ENCODE measurements at places on chromosomes 2 and 18.

DNA sequence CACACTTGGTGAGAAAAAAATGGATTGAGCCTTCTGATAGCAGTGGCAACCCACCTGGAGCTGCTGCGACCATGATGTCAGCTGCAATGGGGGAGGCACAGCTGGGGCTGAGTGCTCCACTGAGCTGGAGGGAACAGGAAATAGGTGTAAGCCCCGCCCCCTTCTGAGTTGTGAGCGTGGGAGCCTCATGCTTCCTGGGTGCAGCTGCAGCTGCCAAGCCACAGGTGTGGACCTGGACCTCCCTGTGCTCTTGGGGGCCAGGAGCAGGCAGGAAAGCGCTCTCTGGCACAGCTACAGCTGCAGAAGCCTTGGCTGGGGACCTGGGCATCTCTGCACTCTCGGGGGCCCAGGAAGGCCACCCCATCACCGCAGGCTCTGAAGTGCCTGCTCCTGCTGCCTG lies 970.6 kb downstream of the DCDC2C start:
- DNase-seq, result peak; percentile 1

- DNase-seq, result peak; percentile 22
Observed at GRCh38 chr18:76376668-76377358, 118.2 kb downstream of the ZNF516 start.

DNA sequence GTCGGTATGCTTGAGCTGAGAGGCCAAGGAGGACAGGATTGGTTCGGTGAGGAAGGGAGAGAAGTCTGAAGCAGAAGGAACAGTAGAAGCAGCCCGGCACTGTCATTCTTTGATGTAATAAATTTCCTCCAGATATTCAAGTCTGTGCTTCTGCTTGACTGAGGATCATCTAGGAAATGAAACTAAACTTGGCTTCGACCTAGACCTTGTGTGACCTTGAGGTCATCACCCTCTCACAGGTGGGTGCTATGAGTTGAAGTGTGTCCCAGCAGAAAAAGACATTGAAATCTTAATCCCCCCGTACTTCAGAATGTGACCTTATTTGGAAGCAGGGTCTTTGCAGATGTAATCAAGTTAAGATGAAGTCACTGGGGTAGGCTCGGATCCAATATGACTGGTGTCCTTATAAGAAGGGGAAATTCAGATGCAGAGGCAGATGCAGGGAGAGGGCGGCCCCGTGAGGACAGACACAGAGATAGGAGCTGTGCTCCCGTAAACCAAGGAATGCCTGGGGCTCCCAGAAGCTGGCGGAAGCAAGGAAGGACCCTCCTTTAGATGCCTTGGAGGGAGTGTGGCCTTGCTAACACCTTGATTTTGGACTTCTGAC lies 49.0 kb downstream of the PRKCE start:
- no peak for DNase-seq

DNA sequence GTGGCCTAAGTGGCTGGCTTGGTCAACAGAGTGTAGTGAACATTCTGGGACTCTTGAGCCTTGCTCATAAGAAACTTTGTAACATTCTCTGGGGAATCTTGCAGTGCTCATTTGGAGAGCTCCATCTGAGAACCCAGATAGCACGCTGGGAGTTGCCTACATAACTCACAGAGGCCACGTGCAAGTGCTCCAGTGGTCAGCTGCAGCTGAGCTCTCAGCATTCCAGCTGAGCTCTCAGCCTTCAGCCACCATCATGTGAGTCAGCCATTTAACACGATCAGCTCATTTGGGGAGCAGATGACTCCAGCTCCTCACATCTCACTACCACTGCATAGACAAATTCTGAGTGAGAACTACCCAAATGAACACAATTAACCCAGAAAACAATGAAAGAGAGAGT lies 25.5 kb upstream of the CTNNA2 start:
- no peak for DNase-seq

DNA sequence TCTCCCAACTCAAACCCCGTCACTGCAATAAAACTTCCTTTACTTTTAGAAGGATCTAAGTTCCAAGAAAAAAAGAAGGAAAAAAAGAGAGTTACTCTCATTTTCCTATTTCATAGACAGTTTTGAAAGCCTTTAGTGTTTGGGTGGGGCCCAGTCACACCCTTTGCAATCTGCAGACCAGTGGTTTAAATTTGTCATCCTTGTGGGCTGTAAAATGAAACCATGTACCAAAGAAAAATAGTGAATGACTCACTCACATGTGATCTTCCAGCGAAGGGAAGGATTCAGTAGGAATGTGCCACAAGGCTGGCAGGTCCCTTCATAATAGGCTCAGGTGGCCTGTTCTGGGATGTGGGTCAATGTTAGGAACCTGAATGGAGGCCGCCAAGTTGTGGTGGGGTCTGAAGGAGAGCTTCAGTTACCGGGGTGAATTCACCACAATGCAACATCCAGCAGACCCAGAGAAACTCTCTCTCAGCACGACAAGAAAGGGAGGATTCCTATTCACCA lies 28.3 kb downstream of the ANXA4 start:
- DNase-seq, result no peak

- DNase-seq, result no peak
Observed at GRCh38 chr2:134713176-134713575, 5.6 kb downstream of the TMEM163 start.

DNA sequence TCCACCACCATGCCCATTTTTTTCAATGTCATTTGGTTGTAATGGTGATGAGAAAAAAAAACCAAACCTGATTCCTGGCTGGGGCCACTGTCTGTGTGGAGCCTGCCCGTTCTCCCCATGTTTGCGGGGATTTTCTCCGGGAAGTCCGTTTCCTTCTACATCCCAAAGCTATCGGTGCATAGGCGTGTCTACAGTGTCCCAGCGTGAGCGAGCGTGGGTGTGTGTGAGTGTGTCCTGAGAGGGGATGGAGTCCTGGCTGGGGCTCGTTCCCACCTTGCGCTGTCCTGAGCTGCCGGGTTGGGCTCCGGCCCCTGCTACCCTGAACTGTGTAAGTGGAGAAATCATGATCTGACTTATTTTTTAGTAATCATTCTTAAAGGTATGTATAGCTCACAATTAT lies 7.3 kb upstream of the ZAP70 start:
- no peak for DNase-seq

GRCh38 chr2:181041661-181042060 lies 61.3 kb downstream of the UBE2E3 start:
- no peak for DNase-seq

DNA sequence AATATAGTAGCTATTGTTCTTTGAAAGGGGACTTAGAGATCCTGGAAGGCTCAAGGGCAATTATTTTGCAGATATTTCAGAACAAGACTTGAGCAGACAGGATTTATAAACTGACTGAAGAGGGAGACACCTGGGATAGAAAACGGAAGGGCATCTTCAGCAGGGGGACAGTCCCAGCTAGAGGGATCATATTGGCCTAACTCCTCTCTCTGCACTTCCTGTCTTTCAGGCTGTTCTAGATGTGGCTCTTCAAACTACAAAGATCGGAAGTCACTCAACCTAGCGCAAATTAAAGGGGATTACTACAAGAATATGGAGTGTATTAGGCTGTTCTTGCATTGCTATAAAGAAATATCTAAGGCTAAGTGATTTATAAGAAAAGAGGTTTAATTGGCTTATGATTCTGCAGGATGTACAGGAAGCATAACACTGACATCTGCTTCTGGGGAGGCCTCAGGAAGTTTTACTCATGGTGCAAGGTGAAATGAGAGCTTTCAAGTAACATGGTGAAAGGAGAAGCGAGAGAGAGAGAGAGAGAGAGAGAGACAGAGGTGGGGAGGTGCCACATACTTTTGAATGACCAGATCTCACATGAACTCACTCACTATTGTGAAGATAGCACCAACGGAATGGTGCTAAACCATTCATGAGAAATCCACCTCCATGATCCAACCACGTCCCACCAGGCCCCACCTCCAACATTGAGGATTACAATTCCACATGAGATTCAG lies 5.3 kb upstream of the CTIF start:
- DNase-seq, result no peak

DNA sequence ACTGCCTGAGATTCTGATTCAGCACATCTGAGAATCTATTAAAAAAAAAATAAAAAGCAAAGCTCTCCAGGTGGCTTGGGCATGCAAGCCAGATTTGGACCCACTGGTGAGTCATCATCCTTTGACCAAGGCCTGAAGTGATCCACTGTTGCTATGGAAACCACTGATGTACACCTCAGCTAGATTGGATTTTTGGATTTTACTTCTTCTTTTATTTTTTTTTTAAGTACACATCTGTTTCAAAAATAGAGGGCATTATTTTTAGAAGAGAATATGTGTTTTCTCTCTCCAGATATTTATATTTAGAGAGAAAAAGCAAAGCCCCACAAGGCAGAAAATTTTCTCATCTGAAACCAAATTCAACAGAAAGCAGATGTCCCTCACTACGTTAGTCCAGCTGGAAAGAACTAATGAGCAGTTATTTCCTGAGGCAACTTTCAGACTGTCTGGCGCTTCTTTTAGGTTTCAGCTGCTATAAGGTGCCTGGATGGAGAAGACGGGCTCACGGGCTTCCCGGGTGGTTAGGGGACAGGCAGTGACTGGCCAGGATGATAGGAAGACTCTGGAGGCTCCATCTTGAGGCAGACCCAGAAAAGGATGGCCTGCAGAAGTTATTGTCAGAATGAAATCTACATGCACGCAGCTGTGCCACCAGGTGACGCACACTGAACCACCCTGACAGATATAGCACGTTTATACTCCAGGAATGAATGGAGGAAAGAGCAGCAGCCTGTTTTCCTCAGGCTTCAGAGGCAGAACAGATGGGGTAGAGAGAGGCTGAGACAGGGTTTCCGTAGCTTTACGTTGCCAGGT lies 50.5 kb downstream of the MRPL35 start:
- DNase-seq, result no peak

DNA sequence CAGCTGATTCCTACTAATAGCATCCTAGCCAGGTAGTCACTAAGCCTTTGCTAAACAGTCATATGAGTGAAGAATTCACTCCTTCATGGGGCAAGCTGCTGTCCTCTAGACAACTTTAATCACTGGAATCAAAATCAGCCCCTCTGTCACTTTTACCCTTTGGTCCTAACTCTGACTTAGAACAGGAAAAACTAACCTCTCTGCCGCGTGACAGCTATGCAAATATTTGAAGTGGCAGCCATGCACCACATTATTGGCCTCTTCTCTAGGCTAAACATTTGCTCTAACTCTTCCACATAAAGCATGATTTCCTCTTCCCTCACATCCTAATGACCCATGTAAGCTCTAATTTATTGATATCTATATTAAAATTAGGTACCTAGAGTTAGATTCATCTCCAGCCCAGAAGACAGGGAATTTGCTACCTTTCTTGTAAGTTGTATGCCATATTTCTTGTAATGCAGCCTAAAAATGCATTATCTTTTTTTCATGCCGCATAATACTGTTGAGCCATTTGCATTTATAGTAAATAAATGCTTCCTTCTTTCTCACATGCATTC lies 12.8 kb upstream of the ONECUT2 start:
- no peak for DNase-seq

DNA sequence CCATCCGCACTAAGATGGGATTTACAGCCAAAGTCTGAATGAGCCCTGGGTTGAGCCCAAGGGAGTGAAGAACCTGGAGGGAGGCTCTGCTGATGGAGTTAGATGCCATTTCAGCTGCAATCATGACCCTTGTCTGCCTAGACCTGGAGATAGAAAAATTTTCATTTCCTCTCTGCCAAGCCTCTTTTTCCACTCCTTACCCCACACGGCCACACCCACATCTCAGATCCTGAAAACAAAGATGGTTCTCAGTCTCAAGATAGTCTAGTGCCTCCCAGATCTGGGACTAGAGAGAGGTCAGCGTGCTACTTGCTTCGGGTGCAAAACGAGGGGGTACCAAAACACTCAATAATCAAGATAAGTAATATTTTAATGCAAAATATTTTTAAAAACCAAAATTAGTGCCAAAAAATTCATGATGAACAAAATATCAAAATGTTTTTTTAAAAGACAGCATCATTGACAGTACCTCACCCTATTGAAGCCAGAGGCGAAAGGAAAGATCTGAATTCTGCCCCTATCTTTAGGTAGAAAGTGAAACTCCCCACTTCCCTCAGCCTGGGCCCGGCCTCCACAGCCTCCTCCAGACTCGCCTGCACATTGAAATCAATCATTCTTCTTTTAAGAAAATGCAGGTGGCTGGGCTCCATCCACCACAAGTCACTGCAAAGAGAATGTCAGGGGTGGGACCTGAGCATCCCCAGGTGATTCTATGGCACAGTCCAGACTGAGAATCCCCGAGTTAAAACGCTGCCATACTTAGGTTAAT lies 57.8 kb upstream of the GPR45 start:
- DNase-seq, result no peak

DNA sequence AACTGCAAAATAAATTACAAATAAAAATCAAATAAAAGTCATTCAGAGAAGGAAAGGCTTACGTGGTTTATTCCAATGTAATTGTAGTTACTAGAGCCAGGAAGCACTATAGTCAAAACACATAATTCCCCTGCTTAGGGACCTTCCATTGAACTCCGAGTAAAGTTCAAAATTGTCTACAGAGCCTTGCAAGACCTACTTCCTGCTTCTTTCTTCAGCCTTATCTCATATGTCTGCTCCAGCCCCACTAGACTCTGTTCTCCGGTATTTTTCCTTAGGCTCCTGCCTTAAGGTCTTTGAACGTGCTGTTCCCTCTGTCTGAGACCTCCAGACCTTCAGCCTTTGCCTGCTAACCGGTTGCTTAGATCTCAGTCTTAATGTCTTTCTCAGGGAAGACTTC lies 104.3 kb downstream of the ARL6IP6 start:
- DNase-seq, result no peak

- no peak for DNase-seq
Observed at GRCh38 chr2:205776720-205777119, 94.4 kb downstream of the NRP2 start.

GRCh38 chr2:212929116-212929515 lies 222.3 kb downstream of the IKZF2 start:
- no peak for DNase-seq

DNA sequence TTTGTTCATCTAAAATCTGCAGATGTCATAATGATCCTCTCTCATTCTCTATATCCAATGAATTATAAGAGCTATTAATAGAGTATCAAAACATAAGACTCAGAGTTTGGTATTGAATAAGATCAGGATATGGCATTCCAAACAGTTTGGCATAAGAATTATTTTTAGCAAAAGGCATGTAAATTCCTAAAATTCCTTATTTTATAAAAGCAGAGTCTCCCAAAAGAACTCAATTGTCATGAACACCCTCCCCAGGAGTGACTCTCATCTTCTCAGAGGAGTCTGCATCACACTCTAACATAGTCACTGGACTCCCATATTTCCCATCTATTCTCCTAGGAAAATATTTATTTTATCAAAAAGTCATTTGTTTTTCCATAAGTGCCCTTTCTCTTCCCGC lies 1710.2 kb upstream of the SLC39A10 start:
- no peak for DNase-seq

Data from activated CD4-positive, alpha-beta T cell treated with anti-CD3 and anti-CD28 coated beads, Interleukin-2, amount 50 U/mL, for 1 hour (primary cell).